Epithelial cell of proximal tubule (primary cell): ENCODE measurements at places on chromosomes 2 and 18. TPM values are rescaled to one million over a fixed set of nuclear protein-coding genes. Genes with fewer than 3 reads are reported as not detected.

DNA sequence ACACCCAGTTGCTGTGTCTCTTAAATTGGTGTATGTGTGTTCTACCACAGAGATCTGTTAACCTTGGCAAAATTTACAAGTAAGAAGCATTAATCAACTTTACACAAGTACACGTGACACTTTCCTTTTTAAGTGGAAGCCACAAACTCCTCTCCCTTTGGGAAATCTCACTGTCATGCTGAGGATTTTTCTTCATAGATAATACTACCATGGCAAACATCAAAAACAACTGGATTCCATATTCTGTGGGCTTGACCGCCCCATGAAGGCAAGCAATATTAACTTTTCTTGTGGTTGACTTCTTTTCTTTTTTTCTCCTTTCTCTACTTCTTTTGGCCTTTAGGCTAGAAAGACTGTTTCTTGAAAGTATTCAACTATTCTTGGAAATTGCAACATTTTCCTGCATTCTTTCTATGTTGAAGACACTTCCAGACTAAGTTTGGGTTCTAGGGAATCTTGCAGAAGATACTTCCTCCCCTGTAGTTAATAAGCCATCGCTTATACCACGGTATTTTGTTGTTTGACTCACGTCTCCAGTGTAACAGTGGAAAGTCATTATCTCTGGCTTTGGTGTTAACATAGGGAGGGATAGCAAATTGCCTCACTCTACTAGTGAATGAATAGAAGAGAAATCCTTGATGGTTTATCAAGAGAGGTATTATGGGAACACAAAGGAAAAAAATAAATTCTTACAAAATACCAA, 79.5 kb downstream of the SLC8A1 start:
- no peak for DNase-seq

DNA sequence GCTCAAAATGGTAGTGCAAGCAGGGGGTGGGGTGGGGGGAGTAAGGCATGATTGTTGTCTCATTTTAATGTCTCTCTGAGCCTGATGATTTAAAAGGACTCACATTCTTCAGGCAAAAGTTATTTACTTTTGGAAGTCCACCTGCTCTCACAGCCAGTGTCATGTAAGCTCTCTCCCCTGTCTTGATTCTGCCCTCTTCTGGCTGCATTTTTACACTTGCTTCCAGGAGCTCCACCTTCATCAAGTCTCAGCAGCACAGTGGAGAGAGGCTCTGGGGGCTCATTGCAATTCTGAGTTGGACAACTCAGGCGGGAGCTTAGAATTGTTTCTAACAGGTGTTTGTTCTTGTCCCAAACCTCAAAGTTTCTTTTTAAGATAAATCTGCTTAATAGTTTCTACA, 39.2 kb downstream of the GNAL start:
- no peak for DNase-seq

POLR1A gene
- 21.3 and 23.1 TPM in 2 replicates for total RNA-seq

DNA sequence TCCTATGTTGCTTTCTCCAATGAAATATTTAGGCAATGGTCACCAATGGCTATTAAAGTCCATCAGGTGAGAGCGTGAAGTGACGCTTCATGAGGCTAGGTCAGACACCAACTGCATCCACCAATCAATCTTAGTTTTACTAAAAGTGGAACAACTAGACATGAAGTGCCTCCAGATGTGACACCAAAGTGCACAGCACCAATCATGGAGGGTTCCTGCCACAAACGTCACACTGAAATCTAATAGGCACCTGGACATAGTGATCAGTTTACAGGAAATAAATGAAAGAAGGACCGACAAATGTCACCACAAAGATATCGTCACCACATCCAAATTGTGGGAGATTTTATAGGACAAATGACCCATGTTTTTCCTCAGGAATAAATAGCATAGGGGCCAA, 70.5 kb downstream of the PSMG2 start:
- DNase-seq, result no peak
